Posterior vena cava (tissue), 2 donors: ENCODE measurements at places on chromosomes 4 and X.
A peak's percentile ranks its signal among the peaks of the same experiment; 100 is the strongest.

GRCh38 chr4:6179362-6179761, 21.0 kb downstream of the JAKMIP1 start:
- peak; percentile 32 for DNase-seq

- DNase-seq = no peak
Measured at GRCh38 chrX:132004728-132005127, 18.4 kb upstream of the STK26 start.

- no peak for DNase-seq
Measured at GRCh38 chr4:182788201-182788600, 129.0 kb downstream of the DCTD start.

DNA sequence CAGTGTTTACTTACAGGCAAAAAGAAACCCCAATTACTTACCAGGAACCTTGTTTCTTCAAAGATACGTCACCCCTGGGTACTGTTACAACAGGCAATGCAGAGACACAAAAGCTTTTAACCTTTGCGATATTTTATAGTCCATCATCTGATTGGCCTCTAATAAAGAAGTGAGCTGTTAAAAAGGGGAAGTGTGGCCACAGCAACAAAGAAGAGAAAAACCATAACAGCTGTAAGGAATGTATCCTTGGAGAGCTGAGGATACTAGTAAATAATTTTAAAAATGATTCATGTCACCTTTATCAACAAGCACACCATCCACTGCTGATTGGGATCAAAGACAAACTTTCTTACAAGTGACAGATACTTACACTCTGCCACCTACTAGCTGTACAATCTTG, 14.1 kb downstream of the GABRA4 start:
- DNase-seq = no peak

GRCh38 chr4:30642567-30642966, 77.6 kb upstream of the PCDH7 start:
- DNase-seq = no peak

DNA sequence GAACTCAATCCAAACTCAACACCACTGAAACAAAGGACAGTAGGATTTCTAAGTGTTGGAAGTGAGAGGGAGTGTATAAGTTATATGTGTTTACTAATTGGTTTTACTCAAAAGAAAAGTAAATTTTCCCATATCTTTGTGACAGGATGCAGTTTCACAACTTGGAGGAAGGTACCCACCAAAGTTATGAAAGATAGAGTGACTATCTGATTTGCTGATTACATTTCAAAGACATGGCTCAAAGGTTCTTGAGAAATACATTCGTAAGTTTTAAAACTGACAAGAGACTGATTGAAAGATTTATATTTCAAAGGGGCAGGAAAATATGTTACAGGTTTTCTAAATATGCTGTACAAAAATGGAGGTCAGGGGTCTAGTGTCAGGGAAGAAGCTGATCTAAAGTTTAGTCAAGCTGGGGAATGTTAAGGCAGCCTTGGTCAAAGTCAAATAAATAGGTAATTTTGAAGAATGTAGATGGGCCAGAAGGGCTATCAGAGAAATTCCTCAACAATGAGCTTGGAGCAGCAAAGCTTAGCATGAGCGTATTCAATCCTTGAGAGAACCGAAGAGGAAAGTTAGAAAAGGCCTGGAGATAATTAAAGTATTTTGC, 9.7 kb upstream of the COMMD8 start:
- no peak for DNase-seq

DNA sequence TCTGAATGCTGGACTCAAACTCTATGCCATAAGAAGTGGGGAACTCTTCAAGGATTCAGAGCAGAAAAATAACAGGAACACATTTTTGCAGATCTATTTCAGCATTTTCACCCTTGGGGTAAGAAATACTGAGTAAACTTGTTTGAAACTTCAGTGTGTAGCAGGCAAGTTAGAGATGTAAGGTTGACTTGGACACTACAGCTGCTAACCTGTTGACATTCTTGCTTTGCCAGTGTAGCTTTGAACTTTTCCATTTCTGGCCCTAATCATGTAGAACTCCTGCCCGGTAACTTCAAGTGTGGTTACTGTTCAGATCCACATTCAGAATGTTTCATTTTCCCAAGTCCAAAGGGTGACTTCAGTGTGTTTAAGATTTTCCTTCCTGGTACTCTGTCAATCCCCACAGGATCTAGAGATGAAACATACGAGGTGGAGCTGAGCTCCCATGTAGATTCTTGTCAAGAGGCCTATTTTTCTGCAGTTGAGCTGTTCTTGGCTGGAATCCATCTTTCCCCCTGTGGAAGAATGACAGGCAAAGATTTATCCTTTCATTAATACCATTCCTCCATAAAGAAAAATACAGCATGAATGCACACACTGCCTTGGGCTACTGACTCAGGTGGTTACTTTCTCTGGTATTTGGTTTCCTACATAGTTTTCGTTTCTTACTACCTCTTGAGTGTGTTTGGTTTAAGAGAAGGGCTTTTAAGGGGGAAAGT, 34.1 kb downstream of the FHDC1 start:
- DNase-seq = no peak

GRCh38 chr4:62806816-62807215, 1602.4 kb downstream of the TECRL start:
- no peak for DNase-seq

GRCh38 chr4:54094451-54094850, 5.5 kb upstream of the GSX2 start:
- no peak for DNase-seq

- DNase-seq = no peak
Measured at GRCh38 chr4:78529569-78530209, 21.9 kb upstream of the ANXA3 start.

DNA sequence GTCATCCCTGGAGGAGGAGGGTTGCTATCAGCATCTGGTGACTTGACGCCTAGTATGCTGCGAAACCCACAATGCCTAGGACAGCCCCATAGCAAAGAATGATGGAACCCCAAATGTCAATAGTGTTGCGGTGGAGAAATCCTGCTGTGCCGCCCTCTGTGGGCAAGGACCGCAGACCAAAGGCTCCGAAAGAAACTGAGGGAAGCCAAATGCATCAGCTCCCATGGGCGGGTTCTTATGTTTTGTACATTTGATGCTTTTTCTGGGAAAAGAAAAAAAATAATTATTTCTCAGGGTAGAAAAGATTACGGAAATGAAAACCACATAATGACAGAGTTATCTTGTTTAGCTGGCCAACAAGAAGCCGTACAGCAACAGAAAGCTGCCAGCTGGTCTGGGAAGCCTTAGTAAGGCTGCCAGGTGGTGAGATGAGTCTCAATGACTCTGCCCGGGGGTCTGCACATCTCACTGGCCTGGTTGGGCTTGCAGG, 95.0 kb upstream of the TBL1X start:
- no peak for DNase-seq

DNA sequence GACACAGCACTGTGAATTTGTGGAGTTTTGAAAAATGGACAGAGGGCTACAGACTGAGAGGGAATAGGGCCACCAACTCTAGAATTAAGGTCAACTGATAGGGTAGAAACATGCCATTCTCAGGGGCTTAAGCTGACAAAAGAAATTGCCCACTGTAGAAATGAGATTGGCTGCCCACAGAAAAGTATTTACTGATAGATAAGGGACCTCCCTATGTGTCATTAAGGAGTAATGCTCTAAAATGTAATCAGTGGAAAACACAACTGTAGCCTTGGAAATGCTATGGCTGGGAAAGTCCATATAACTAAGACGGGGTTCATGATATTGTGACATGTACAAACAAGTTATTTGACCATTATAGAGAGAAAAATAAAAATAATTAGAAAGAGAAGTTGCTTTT, 4.6 kb downstream of the RTL9 start:
- no peak for DNase-seq

DNA sequence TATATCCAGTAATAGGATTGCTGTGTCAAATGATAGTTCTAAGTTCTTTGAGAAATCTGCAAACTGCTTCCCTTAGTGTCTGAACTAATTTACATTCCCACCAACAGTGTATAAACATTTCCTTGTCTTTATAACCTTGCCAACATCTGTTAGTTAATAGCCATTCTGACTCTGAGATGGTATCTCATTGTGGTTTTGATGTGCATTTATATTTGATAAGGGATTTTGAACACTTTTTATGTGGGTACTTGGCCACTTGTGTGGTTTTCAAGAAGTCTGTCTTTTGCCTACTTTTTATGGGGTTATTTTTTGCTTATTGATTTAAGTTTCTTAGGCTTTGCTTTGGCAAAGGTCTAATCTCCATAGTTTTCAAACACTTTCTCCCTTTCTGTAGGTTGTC, 189.9 kb upstream of the CXCL13 start:
- DNase-seq = no peak

DNA sequence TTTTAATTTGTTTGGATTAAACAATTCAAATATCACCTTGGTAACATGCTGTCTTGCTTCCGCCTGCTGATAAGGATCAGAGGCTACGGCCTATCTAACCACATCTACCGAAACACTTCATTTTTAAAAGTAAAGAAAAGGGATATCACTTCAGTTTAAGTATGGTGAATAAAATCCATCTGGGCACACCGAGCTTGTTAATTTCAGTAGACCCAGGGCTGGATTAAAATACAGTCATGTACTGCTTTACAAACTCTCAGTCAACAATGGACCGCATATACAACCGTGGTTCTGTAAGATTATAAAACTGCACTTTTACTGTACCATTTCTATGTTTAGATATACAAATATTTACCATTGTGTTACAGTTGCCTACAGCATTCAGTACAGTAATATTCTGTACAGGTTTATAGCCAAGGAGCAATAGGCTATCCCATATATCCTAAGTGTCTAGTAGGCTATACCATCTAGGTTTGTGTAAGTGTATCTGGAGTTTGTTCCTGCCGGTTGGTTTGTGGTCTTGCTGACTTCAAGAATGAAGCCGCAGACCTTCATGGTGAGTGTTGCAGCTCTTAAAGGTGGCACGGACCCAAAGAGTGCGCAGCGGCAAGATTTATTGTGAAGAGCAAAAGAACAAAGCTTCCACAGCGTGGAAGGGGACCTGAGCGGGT, 40.0 kb downstream of the SEPTIN11 start:
- DNase-seq = no peak

DNA sequence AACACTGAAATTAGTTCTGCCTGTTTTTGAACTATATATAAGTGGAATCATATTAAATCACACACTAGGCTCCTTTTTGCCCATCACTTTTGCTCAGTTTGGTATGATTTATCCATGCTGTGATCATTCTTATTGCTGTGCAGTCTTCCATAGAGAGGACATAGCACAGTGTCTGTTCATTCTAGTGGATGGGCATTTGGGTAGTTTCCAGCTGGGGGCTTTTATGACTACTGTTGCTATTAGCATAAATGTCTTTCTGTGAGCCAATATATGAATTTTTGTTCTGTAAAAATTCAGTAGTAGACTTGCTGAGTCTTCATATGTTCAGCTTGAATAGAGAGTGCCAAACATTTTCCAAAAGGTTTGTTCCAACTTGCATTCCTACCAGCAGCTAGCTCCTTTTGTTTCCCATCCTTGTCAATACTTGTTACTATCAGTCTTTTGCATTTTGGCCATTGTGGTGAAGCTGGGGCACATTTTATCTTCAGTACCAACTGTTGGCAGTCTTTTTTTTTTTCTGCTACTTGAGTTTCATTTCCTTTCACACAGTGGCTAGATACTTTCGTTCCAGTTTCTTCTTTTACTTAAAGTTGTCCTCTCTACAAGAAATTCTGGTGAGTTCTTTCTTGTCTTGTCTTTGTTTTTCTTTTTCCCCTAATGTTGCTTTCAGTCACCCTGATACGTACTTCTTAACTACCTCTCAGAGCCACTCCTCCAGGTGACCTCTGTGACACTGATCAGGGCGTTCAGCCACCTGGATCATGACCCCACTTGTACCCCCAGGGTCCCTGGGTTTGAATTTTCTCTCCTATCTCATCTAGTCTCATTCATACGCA, 87.0 kb downstream of the ANXA3 start:
- DNase-seq = no peak

GRCh38 chr4:113008716-113009115, 40.7 kb upstream of the ANK2 start:
- DNase-seq = no peak

DNA sequence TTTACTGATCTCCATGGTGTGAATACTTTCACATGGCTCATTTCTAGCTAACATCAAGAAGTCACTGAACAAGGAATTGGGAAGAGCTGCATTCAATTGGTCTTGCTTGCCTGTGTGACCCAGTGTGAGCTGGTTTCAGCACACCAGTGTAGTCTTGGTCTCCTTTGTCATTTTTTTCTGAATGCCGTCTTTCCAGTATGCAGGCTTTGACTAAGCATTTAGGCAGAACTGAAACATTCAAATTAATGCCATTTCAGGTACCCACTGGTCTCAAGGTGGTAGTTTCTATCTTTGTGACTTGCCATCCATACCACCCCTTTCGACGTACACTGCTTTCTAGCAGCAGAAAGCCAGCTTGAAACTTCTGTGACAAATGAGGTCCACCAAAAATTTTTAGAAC, 550.5 kb upstream of the BOD1L1 start:
- no peak for DNase-seq

DNA sequence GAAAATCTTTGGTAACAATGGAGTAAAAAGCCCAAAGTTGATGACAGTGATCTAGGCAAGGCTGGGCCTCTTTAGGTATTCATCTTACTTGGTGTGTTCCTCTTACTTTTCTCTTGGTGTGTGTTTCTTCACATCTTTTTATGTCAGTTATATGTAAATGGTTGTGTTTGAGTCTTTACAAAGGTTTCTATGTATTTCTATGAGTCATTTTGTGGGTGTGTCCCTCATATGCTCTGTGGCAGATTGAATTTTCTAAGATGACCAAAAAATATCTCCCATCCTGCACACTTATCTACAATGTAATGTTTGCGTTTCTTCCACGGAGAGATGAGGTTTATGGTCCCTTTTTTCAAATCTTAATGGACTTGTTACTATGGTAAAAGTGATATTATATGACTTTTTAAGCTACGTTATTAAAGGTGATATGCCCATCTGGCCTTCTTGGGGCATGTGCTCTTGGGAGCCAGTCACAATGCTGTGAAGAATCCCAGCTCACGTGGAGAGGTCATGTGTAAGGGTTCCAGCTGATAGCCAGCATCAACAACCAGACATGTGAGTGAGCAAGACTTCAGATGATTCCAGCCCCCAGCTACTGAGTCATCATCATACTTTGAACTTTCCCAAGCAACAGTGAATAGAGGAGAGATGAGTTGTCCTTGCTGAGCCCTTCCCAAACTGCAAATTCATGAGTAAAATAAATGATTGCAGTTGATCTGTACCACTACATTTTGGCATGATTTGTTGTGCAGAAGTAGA, 126.9 kb downstream of the CBLL2 start:
- no peak for DNase-seq
